ENCODE measurements at places on chromosomes 6 and 20.

- no peak for DNase-seq
These were observed 86.9 kb downstream of the SNX5 start for GRCh38 chr20:17881741-17882064.

DNA sequence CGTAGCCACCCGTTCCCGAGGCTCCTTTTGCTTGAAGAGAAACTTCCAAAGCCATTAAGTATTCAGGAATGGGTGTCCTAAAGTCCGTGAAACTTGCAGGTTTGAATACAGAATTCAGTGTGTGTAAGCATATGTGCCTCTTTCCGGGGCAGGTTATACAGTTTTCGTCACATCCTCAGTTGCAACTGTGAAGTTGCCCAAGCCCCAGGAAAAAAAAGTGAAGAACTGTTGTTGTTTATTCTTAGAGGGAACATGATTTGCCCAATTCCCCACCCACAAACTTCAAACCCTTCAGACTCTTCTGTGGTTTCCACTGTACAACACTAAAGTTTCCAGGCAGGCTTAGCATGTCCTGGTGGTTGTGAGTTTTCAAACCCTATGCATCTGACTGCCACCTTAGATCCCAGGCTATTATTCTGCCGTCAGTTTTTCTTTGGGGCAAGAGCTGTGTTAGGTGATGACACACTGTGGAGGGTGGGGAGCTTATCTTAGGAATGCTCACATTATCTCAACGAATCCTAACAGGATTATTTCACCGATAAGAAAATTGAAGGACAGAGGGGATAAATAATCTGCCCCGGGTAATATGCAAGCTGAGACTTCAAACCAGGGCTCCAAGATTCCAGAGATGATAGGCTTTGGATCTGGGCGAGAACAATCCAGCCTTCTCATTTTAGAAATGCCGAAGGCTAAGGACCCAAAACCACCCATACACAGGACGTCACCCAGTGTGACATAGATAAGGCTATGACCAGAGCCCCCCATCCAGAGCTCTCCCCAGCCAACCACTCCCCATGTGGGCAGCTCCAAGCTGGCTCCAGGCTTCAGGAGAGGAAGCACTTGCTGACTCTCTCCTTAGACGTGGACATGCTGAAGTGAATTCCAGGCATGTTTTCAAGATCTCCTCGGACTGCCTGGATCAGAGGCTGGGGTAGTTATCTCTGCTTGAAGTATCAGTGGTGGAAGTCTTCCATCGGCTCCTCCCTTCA, 81.7 kb upstream of the AFDN start:
- DNase-seq: no peak

GRCh38 chr6:81241126-81242041, 511.1 kb downstream of the TENT5A start:
- no peak for DNase-seq

GRCh38 chr6:77626426-77626825, 26.4 kb upstream of the MEI4 start:
- no peak for DNase-seq

- no peak for DNase-seq
These were observed 82.1 kb downstream of the PSMG4 start for GRCh38 chr6:3340894-3341293.

DNA sequence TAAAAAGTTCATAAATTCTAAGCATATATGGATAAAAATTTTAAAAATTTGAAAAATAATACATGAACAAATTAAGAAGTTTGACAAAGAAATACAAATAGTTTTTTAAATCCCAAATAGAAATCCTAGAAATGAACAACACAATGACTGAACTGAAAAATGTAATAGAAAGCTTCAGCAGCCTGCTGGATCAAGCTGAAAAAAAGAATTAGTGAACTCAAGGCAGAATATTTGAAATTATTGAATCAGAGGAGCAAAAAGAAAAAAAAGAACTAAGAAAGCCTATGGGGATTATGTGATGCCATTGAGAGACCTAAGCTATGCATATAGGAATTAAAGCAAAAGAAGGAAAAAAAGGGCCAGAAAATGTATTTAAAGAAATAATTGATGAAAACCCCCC, 39.9 kb upstream of the TFB1M start:
- DNase-seq: no peak

GRCh38 chr6:31713991-31714684, 1.0 kb upstream of the LY6G6D start:
- no peak for DNase-seq

DNA sequence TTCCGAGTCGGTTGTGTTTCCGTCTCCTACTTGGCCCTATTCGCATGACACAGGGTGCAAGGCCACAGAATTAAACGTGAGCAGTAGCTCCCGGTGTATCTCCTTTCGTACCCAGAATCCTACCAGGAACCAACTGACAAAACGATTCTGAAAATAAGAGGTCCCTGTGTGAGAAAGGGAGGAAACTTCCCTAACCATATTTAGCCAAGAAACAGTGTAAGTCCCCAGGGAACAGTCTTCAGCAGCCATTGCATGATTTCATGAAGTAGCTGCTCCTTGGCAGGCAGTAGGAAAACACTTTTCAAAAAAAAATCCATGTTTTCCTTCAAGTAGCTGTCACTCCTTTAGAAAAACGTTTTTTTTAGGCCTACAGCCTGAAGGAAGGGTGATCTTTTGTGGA, 46.9 kb downstream of the PDE10A start:
- no peak for DNase-seq

DNA sequence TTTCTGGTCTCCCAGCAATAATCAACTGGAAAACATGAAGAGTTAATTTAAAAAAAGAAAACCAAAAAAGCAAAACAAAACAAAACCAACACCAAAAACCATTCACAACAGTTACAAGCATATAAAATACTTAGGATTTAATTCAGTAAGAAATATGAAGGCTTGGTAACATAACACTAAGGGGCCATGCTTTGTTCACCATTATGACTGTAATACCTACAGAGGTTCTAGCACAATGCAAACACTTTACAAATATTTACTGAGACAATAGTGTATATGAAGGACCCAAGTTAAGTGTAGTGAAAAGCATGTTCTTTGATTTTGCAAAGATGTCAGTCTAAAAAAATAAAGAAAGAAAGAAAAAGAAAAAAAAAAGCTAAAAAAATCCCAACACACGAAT, 109.8 kb upstream of the EMILIN3 start:
- no peak for DNase-seq

- no peak for DNase-seq
These were observed 1.4 kb upstream of the BTN3A1 start for GRCh38 chr6:26400626-26401025.

GRCh38 chr20:47524015-47524784, 22.5 kb downstream of the NCOA3 start:
- DNase-seq: no peak

GRCh38 chr6:163926642-163927041, 512.1 kb downstream of the QKI start:
- DNase-seq: no peak

- DNase-seq: no peak
These were observed 24.6 kb upstream of the ID4 start for GRCh38 chr6:19812512-19813119.

GRCh38 chr6:113901482-113901881, 44.3 kb downstream of the MARCKS start:
- no peak for DNase-seq
